ENCODE measurements at places on chromosomes 13 and 19. TPM values are rescaled to one million over a fixed set of nuclear protein-coding genes. Genes with fewer than 3 reads are reported as not detected.

DNA sequence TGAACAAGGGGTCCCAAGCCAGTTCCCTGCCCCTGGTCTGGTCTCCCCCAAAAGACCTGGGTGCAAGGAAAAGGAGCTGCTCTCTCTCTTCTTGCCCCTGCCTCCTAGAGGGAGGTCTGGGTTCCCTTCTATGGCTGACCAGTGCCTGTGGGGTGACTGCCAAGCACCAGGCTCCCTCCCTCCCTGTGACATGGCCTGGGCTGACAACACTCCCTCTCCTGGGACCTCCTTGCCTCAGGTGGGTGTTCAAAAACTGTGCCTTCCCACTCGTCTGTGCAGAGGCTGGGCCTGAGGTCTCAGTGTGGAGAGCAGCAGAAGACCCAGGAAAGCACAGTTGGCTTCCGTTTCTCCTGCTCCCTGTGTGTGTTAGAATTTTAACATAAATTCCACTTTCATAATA is 4.7 kb downstream of the ZNF446 start:
- no peak for DNase-seq

DNA sequence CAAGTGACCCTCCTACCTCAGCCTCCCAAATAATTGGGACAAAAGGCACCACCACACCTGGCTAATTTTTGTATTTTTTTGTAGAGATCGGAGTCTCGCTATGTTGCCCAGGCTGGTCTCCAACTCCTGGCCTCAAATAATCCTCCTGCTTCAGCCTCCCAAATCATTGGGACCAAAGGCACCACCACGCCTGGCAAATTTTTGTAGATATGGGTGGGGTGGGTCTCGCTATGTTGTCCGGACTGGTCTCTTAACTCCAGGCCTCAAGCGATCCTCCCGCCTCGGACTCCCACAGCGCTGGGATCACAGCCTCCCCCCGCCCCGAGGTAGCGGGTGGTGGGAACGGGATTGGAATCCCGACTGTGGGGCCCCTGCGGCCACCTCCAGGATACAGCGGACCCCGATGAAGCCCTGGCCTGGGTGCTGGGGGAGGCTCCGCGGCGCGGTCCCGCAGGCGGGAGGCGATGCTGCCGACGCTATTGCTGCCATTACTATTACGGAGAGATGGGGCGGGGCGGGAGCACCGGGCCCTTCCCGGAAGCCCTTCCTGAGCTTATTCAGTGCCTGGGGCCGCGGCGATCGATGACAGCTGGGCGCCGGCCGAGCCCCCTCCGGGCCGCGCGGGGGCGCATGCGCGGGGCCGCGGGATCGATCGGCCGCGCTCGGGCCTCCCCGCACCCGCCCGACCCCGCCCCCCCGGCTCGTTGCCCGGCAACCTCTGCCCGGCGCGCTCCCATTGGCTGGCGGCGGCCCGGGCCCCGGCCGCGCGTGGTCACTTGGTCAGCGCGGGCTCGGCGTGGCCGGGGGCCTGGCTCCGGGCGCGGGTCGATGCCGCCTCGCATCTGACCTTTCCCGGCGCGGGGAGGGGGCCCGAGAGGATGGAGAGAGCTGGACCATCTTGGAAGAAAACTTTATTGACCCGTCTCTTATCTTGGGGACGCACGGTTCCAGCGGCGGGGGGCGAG is 27.9 kb upstream of the ONECUT3 start:
- DNase-seq = peak; percentile 46

DNA sequence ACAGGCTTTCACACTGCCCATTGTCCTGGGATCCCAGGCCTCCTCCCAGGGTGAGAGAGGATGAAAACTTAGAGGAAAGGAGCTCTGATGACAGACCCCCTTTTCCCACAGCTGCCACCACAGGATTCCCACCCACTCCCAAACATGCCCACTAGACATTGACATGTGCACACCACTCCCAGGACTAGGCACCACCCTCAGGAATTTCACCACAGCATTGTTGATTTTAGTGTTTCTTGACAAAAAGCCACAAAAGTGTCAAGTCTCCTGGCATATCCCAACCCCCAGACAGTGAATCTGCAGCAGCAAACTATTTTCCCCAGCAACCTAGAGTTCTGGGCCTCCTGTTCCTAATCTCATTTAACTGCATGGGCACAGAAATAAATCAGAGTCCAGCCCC is 10.1 kb downstream of the ZNF714 start:
- no peak for DNase-seq

DNA sequence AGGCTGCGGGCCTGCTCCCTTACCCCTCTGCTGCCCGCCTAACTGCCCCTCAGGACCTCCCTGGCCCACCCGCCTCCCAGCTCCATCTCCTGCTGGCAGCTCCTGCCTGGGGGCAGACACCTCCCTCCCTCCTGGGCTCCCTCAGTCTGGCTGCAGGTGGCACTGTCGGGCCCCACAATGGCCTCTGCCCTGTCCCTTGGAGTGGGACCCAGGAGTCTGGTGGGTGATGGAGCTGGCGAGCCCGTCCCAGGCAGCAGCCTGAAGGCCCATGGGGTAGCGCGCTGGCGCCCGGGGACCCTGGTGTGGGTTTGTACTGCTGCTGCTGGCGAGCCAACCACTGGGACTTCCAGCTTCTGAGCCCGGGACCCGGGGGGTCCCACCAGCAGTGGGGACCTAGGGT is 83.6 kb downstream of the KDM4B start:
- peak; percentile 19 for DNase-seq

- DNase-seq = peak; percentile 25
Measured at GRCh38 chr19:1847684-1848398, 442 bp downstream of the REXO1 start.

The CLASRP gene
- 38.9 TPM for total RNA-seq

The LPAR2 gene
- 31.0 TPM for total RNA-seq
